ENCODE measurements at places on chromosomes 7 and 10. TPM values are rescaled to one million over a fixed set of nuclear protein-coding genes. Genes with fewer than 3 reads are reported as not detected.
A peak's percentile ranks its signal among the peaks of the same experiment; 100 is the strongest.

DNA sequence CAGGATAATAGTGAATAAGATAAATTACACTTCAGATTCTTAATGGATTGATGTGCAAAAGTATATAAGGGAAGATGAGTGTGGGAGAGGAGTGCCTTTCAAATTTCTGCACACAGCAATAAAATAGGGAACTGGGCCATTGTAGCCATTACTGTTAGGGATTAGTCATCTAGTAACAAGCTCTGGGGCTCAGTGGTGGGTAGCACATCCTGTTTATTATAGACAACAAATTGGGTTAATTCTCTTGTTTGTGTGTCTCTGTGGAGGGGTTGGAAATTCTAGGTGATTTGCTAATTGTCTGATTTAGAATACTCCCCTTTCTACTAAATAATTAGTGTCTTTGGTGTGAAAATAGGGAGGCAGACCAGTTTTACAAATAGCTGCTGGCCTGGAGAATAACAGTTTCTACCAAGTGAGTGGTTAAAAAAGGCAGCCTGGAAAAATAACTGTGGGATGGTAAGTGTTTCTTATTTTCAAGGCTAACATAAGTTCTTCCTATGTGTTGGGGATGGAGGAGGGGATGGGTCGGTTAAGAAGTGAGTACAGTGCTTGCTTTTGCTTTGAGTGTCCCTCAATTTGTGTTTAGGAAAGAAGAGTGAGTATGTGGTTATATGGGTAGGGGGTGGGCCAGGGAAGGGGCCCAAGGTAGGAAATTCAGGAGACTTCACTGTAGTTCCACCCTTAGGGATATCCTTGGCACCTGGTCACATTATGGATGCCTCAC, 43.3 kb upstream of the TMEM248 start:
- DNase-seq = peak; percentile 6

- no peak for DNase-seq
Observed at GRCh38 chr10:21213381-21213780, 312.1 kb downstream of the SKIDA1 start.

COBL gene
- total RNA-seq = not detected

EXOSC1 gene
- 56.2 TPM for total RNA-seq

DNA sequence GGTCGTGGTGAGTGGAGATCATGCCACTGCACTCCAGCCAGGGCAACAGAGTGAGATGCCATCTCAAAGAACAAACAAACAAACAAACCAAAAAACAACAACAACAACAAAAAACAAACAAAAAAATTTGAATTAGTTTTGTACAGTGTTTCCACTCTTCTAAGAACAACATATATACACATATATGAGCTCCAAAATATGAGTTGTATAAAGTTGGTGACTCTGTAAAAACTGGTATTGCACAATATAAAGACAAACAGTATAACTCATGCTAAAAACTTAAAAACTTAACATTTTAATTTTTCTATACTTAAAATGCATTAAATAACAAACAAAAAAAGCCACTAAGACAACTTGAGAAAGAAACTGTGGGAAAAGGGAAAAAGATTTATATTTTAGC, 46.0 kb downstream of the AKR1B15 start:
- no peak for DNase-seq

GRCh38 chr10:24944512-24945255, 7.7 kb downstream of the PRTFDC1 start:
- DNase-seq = no peak

DNA sequence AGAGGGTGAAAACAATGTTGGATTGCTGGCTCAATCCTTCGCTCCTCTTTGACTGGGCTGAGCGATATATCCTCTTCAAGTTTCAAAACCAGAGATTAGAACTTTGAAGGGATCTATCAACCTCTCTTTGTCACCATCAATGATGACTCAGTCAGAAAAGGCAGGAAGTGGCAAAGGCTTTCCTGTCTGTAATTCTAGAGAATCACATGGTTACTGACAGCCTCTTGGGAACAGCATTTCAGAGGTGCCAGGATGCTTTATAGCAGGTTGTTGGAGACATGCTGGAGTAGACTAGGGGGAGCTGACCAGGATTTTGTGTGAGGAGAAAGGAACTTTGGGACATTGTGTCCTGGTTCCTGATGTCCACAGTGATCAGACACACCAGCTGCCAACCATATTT, 81.3 kb downstream of the PRKCQ start:
- peak; percentile 13 for DNase-seq

DNA sequence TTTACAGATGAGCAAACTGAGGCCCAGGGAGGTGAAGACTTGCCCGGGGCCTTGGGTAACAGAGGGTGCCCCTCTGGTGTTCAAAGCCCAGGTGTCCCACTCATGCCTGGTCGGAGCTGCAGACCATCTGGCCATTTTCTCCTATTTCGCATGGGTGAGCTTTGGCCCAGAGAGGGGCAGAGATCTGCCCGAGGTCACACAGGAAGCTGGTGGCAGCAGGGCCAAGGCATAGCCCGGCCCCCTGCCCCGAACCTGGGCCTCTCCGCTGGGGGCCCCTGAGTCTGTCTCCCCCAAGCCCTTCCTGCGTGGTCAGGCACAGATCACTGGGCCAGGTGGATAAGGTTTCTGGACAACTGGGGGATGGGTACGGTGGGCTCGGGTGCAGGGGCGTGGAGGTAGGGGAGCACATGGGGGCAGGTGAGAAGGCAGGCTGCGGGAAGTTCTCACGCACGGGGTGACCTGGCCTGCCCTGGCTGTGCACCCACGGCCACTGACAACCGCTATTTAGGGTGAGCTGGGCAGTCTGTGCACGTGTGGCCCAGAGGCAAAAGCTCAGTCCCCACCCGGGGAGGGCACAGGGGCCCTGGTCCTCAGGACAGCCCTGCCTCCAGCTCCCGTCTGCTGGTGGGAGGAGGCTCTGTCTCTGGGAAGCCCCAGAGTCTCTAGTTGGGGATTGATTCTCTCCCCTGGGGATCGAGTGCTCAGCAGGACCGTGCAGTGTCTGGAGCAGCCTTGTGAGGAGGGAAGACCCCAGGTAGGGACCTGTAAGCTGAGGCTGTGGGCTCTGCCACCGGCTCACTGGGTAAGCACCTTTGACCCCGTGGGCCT, 68.6 kb downstream of the UNCX start:
- no peak for DNase-seq

GRCh38 chr7:38902449-38902848, 6.5 kb downstream of the VPS41 start:
- DNase-seq = no peak

DNA sequence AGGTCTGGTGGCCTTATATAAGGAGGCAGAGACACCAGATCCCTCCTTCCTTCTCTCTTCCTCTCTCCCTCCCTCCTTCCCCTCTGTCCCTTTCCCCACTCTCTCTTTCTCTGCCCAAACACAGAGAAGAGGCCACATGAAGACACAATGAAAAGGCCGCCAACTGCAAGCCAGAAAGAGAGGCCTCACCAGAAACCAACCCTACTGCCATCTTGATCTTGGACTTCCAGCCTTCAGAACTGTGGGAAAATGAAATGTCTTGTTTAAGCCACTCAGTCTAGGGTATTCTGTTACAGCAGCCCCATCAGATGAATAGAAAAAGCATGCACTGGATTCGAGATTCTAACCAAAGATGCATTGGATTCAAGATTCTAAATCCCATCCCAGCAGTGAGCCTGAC, 168.1 kb downstream of the FAM107B start:
- DNase-seq = no peak

CYP2W1 gene
- 1.3 TPM for total RNA-seq

CHRM2 gene
- not detected for total RNA-seq

ASB15 gene
- total RNA-seq = not detected

GRCh38 chr7:48295296-48295971, 124.2 kb downstream of the ABCA13 start:
- no peak for DNase-seq

- no peak for DNase-seq
Observed at GRCh38 chr10:121695731-121696464, 97.7 kb upstream of the FGFR2 start.

GIMAP6 gene
- total RNA-seq = not detected

GRCh38 chr7:130789436-130789835, 55.4 kb upstream of the KLF14 start:
- no peak for DNase-seq

DNA sequence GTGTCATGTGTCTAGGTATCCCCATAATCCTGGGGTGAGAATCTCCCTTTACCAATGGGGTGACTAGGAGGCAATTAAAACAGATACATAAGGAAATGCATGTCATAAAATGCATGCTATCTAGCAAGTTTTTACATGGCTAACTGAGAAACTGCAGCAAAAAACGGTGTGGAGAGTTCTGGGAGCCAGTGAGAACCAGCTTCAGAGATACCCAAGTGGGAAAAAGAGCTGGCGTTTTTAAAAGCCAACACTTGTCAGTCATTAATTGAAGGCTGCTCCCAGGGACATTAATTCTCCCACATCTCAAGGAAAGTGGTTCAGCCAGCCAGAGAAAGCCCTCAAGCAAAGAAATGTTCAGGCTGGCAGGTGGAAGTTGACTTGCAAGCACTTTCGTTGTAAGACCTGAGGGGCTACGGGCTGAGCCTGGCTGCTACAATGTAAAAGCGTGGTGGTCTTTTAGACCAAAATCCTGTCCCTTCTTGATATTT, 28.1 kb downstream of the ST8SIA6 start:
- no peak for DNase-seq

TAS2R3 gene
- 2.4 TPM for total RNA-seq

GRCh38 chr7:81869670-81870069, 99.8 kb upstream of the HGF start:
- no peak for DNase-seq

C10orf62 gene
- total RNA-seq = not detected

DNA sequence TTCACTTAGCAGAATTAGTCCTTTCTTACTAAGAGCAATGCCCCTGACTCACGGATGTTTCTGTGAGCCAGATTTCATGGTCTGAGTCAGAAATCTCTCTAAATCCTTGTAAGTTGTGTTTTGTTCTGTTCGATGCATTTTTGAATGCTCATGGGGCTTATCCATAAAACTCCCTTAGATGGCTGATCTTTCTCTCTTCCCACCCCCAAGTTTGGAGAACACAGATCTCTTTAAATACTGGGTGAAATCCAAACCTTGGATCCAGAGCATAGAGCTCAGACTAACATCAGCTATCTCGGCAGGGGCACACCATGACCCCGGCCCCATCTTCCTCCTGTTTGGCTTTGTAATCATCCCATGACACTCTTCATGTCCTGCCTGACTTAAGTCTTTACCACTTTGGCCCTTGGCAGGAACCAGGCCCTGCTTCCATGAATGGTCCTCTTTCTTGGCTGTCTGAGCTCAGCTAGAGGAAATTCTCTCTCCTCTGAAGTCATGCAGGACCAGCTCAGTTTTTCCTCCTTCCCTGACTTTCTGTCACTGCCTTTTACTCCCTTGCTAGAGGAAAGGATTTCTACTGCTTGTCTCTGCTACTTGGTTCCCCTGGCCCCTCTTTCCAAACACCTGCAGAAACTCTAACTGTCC, 120.4 kb upstream of the RAB11FIP2 start:
- no peak for DNase-seq

DNA sequence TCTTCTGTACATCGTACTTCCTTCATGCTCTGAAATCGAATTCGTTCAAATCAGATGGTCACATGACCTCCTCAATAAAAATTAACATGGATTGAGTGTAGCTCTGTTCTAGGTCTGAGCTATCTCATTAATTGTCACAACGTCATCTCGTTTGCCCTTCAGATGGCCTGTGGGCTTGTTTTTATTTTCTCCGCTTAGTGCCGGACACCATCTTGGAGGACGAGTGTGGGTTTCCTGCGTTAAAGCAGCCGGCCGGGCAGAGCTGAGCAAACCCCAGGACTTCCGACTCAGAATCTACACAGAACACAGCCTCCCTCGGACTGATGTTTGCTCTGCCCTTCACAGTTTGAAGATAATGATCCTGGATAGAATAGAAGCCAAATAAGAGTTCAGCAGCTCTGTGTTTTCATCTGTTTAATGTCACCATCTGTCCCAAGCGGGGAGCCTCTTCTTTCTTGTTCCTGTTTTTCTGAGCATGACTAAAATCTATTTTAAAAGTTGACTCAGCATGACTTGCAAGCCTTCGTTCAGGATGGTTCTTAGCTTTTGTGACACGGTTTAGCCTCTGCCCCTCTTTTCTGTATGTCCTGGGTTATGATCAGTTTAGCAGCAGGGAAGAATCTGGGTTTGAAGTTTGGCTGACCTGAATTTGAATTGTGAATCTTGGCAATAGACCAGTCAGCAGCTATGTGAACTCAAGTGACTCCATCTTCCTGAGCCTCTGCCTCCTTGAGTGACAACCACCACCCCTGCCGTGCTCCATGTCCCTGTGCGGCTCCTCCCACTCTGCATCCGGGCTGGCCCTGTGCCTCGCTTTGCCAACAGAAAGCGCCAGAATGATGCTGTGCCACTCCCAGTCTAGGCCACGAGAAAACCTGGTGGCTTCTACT, 30.6 kb upstream of the GALNTL5 start:
- DNase-seq = no peak

GRCh38 chr7:8379264-8379663, 54.1 kb upstream of the NXPH1 start:
- DNase-seq = no peak

DNA sequence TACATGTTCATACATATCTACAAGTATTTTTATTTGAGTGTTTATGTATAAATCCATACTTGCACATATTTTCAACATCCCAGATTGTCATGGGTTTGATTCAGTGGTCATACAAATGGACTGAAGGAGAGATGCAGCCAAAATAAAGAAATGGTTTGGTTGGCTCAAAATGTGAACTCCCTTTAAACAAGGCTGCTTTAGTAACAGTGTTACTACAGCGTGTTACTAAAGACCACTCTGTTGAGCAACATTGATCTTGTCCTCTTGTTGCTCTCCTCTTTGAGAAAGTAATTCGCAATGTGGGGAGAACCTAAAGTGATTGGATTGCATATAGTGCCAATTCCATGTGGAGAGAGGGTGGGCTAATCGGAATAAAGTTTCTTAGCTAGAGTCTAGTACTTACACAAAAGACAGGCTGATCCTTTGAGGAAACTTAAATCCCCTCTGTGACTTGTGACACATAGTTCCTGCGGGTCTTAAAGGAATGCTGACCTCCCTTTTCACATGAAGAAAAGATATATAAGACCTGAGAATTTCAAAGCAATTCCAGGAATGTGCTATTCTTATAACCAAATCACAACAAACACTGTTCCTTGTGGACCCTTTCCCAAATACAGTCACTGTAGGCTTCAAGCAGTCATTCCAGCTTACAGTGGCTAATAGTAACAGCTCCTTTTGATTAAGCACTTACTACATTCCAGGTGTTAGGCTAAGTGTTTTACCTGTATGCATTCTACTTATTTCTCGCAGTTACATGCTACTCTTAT, 144.3 kb downstream of the FZD1 start:
- DNase-seq = no peak

CPN1 gene
- not detected for total RNA-seq

DNA sequence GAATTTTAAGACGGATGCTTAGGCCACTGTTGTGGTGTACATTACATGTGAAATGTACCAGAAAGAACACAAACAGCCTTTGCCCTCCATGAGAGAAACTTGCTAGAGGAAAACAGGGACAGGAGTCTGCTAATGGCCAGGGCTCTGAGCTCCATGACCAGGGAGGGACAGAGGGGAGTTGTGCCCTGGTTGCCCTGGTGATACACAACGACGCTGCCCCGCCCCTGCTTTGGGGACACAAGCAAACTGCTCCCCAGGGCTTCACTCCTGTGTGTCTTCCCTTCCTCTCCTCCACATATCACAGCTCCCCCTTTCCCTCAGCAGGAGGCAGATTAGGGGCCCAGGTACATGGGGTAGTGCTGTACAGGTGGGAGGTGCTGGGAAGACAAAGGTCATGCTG, 36.2 kb downstream of the AMPH start:
- no peak for DNase-seq
